Upper lobe of right lung (tissue), 1 donor: ENCODE measurements at places on chromosomes 2 and 18. TPM values are rescaled to one million over a fixed set of nuclear protein-coding genes. Genes with fewer than 3 reads are reported as not detected.

GRCh38 chr2:46337208-46337994 is 40.2 kb downstream of the EPAS1 start:
- H3K27me3 ChIP-seq, result no peaks in the 10 kb centered on the region
- H3K27ac ChIP-seq, result peak overlapping the region; percentile 79
- H3K4me1 ChIP-seq, result peaks cover 94% of the 10 kb centered on the region
- no peaks in the 10 kb centered on the region for H3K36me3 ChIP-seq

ASB18 gene
- not detected for total RNA-seq

GRCh38 chr2:226050822-226051221 is 651.3 kb downstream of the NYAP2 start:
- H3K27me3 ChIP-seq, result no peaks in the 10 kb centered on the region
- DNase-seq, result no peak
- H3K4me3 ChIP-seq, result no peak overlapping the region
- H3K4me1 ChIP-seq, result no peaks in the 10 kb centered on the region

- no peaks in the 10 kb centered on the region for H3K36me3 ChIP-seq
- H3K27ac ChIP-seq, result no peak overlapping the region
- no peaks in the 10 kb centered on the region for H3K4me1 ChIP-seq
- H3K4me3 ChIP-seq, result no peak overlapping the region
- no peaks in the 10 kb centered on the region for H3K27me3 ChIP-seq
- no peak for DNase-seq
Measured at GRCh38 chr2:23658466-23658942, 268.4 kb downstream of the ATAD2B start.

DNA sequence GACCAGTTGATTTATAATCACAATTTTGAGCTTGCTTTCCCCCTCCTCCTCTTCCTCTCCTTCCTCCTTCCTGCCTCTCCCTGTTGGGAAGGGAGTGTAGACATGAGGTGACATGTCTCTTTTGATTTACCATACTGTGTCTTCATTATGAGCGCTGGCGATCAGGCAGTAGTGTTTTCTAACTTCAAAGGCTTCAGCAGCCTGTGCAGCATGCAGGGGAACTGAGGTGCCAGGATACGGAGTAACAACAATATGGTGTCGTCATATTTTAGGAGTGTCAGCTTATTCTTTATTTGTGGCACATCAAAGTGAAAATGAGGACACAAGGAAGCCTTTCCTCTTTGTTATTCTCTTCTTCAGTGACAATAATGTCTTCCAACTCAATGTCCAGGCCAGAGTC is 864.2 kb downstream of the SLC4A3 start:
- no peaks in the 10 kb centered on the region for H3K27me3 ChIP-seq
- DNase-seq, result no peak
- H3K4me3 ChIP-seq, result no peak overlapping the region
- H3K4me1 ChIP-seq, result no peaks in the 10 kb centered on the region
- no peak overlapping the region for H3K27ac ChIP-seq

DNA sequence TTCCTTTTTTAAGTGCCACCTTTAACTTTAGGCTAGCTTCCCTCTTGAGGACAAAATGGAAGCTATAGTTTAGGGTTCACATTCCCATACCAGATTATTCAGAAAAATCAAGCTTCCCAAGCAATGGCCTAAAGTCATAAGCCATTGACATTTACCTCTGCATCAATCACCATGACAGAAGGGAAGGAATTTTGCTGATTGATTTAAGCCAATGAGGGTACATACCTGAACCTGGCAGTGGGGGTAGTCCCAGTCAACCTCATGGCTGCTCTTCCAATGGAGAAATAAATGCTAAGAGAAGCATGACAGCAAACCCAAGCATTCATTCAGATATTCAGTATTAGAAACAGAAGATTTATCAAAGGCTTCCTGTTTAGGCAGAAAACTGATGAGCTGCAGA is 128.4 kb upstream of the CREB1 start:
- H3K4me1 ChIP-seq, result no peaks in the 10 kb centered on the region
- no peak overlapping the region for H3K4me3 ChIP-seq
- H3K36me3 ChIP-seq, result no peaks in the 10 kb centered on the region
- no peaks in the 10 kb centered on the region for H3K27me3 ChIP-seq

- no peaks in the 10 kb centered on the region for H3K27me3 ChIP-seq
- no peaks in the 10 kb centered on the region for H3K36me3 ChIP-seq
- no peak overlapping the region for H3K27ac ChIP-seq
- DNase-seq, result no peak
- no peak overlapping the region for H3K4me3 ChIP-seq
- no peaks in the 10 kb centered on the region for H3K4me1 ChIP-seq
Measured at GRCh38 chr2:124609667-124610066, 584.6 kb downstream of the CNTNAP5 start.

GRCh38 chr18:1581581-1581980 is 676.9 kb downstream of the ADCYAP1 start:
- H3K27ac ChIP-seq, result no peak overlapping the region
- H3K4me1 ChIP-seq, result no peaks in the 10 kb centered on the region
- H3K36me3 ChIP-seq, result no peaks in the 10 kb centered on the region
- H3K4me3 ChIP-seq, result no peak overlapping the region
